ENCODE measurements at places on chromosomes 7 and 10.

DNA sequence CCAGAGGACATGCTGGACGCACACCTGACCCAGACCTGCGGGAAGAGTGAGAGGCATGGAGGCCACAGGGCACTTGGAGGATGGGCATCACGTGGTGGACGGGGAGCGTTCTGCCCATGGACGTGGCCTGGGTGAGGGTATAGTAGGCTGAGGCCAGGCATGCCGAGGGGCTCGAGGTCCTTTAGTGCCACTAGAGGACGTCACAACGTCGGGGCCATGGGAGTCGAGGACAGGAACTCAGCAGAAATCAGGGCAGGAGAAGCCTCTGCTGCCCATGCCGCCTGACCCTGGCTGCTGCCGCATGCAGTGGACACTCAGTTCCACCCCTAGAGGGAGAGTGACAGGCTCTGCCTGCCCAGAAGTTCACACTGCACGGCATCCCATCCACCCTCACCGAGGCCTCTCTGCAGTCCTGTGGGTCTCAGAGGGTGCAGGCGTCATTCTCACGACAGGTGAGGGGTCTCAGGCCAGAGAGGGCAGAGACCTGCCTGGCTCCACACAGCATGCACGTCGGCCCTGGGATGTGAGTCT, 198.7 kb downstream of the ADARB2 start:
- no peak for DNase-seq

- no peak for DNase-seq
Observed at GRCh38 chr7:134709197-134709596, 62.5 kb downstream of the BPGM start.

GRCh38 chr10:58615237-58615935, 102.7 kb downstream of the BICC1 start:
- DNase-seq, result no peak

DNA sequence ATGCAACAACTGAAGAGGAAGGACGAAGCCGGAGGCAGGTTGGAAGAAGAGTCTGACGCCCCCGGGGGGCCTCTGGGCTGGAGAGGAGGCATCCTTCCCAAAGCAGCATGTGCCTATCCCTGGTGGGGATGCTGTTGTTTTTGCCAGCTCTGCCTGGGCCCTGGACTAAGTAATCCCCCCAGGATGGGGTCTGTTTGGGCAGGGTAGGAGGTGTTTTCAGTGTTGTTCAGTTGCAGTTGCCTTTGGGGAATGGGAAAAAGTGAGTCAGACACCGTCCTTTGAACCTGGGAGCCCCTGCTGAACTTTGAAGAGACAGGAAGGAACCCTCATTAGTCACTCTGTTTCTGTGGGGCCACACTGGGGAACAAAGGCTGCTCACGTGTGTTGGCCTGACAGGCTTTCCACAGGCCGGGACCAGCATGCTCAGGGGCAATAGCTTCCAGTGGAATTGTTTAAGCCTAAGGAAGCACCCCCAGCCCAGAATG, 35.2 kb upstream of the GDF10 start:
- DNase-seq, result no peak

GRCh38 chr7:6444516-6445269, 3.1 kb downstream of the DAGLB start:
- DNase-seq, result no peak

GRCh38 chr10:119859420-119860258, 13.0 kb downstream of the MCMBP start:
- no peak for DNase-seq

GRCh38 chr7:86904949-86905834, 154.3 kb downstream of the ELAPOR2 start:
- peak; percentile 10 for DNase-seq

- DNase-seq, result no peak
Observed at GRCh38 chr10:101351017-101351416, 2.9 kb upstream of the BTRC start.

DNA sequence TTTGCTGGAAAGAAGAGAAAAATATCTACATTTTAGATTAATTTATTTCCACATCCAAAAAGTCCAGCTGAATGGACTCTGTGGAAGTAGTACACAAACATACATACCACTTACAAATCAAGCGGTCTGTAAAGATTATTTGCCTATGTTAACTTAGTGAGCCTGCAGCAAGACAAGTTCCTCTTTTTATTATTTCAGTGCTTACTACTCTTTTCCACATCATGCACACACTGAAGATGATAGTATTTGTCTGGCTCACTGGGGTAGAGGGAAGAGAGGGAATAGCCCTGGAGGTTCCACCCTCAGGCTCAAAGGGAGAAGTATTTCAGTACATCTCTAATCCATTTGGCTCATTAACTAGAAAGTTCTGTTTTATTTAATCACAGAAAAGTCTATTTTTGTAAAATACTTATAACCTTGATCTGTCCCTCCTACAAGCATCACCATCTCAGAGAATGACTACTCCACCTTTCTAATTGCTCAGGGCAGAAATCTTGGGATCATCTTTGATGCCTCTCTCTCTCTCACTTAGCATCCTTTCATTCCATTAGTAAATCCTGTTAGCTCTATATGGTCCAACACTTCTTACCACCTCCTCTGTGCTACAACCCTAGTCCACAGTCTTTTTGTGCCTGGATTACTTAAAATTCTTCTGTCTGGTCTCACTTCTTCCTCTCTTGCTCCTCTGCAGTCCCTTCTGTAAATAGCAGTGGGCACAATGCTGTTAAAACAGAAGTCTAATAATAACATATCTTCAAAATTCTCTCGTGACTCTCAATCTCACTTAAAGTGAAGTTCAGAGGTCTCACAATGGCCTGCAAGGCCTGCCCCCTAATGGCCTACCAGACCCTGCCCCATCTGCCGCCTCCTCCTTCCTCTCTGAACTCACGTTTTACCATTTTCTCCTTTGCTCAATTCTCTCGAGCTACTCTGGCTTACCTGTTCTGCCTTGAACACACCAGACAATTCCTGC, 64.3 kb upstream of the CCDC6 start:
- DNase-seq, result no peak

DNA sequence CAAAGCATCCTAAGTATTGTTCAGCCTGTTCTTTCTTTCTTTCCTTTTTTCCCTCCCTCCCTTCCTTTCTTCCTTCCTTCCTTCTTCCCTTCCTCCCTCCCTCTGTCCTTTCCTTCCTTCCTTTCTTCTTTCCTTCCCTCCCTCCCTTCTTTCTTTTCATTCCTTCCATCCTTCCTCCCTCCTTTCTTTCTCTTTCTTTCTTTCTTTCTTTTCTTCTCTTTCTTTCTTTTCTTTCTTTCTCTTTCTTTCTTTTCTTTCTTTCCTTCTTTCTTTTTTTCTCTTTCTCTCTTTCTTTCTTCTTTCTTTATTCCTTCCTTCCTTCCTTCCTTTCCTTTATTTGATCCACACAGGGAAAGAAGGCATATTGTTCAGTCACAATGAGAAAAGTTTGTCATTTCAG, 21.2 kb downstream of the PNLIP start:
- no peak for DNase-seq
